Suppressor macrophage treated with lipopolysaccharide for 1 hour (primary cell): ENCODE measurements at places on chromosomes 6 and 20.

DNA sequence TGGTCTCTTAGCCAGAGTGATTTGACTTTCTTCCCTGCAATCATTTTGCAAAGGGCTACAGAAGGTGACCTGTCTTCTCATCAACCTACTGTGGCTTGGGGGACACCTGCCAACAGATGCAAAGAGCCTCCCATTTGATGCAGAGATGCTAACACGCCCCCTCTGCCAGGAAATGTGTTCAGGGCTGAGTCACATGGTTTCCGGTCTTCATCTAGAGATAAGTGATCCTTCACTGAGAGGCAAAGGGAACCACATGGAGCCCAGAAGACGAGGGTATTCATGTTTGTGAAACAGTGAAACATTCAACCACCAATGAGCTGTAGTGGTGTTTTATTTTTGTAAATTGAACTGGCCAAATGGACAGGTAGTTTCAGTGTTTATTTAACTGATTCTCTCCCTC is 109.0 kb upstream of the RIN2 start:
- no peak for DNase-seq

DNA sequence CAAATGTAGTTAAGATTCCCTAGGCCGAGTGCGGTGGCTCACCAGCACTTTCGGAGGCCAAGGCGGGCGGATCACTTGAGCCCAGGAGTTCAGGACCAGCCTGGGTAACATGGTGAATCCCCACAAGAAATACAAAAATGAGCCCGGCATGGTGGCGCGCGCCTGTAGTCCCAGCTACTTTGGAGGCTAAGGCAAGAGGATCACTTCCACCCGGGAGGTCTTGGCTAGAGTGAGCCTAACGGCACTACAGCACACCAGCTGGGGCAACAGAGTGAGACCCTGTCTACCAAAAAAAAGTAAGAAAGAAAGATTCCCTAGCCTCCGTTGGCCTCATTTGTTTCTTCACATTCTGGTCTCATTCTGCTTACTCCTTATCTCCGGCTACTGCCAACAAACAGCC is 1.2 kb downstream of the ESF1 start:
- no peak for DNase-seq

DNA sequence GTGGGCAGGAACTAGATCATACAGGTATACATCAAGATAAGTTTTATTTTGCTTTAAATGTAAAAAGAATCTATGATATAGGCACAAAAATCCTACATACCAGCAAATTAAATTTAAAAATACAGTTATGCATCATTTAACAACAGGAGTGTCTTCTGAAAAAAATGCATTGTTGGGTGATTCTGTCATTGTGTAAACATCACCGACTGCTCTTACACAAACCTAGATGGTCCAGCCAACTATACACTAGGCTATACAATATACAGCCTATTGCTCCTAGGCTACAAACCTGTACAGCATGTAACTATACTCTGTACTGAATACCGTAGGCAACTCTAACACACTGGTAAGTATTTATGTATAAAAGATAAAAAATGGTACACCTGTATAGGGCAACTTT is 139.4 kb downstream of the RNGTT start:
- DNase-seq = no peak

DNA sequence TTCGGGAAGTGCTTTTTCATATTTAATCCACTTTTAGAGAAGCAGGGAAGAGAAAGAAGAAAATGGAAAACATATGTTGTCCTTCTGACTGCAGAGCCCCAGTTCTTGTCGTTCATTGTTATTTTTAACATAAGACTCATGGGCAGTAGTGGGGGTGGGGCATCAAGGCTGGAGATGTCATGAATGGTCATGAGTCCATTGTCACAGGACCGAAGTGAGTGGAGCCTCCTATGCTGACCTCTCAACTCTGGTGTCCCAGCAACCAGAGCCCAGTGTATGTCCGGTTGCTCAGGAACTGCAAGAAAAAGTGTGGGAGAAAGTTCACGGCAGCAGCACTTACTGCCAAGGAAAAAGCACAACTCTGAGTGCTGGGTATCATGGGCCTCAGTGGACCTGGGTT is 108.6 kb downstream of the BANF2 start:
- DNase-seq = peak; percentile 45
